ENCODE measurements at places on chromosomes 7 and 10.

GRCh38 chr7:117158941-117159697, 163.7 kb downstream of the WNT2 start:
- no peaks in the 10 kb centered on the region for H3K27me3 ChIP-seq
- H3K4me1 ChIP-seq: no peaks in the 10 kb centered on the region
- no peak overlapping the region for H3K27ac ChIP-seq
- no peak overlapping the region for H3K4me3 ChIP-seq
- no peaks in the 10 kb centered on the region for H3K36me3 ChIP-seq
- DNase-seq: no peak

DNA sequence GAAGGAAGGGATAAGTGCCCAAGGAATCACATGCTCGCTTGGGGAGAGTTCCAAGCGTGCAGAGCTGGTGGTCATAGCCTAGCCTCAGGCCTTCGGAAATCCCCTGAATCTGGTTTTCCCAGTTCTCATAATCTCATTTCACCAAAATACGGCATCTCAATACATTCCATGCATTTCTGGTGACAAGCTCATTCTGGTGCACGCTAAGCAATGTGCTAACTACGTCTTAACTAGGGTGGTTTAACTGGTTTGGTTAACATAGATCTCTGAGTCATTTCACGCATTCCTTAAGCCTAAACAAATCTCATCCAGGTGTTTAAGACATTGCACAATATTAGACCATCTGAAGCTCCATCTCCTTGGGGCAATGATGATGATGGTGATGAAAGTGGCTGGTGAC, 72.9 kb upstream of the STEAP1B start:
- DNase-seq: no peak
- H3K4me3 ChIP-seq: no peak overlapping the region
- no peak overlapping the region for H3K27ac ChIP-seq
- H3K4me1 ChIP-seq: peaks cover 29% of the 10 kb centered on the region
- H3K27me3 ChIP-seq: peaks cover 35% of the 10 kb centered on the region
- peaks cover 11% of the 10 kb centered on the region for H3K36me3 ChIP-seq

- no peak overlapping the region for H3K27ac ChIP-seq
- DNase-seq: no peak
- H3K4me3 ChIP-seq: no peak overlapping the region
Measured at GRCh38 chr7:80453699-80454340, 58.0 kb downstream of the GNAT3 start.

- H3K27ac ChIP-seq: no peak overlapping the region
- peaks cover 13% of the 10 kb centered on the region for H3K27me3 ChIP-seq
- H3K4me3 ChIP-seq: no peak overlapping the region
- H3K4me1 ChIP-seq: no peaks in the 10 kb centered on the region
Measured at GRCh38 chr10:49656845-49657493, 22.5 kb upstream of the C10orf53 start.

DNA sequence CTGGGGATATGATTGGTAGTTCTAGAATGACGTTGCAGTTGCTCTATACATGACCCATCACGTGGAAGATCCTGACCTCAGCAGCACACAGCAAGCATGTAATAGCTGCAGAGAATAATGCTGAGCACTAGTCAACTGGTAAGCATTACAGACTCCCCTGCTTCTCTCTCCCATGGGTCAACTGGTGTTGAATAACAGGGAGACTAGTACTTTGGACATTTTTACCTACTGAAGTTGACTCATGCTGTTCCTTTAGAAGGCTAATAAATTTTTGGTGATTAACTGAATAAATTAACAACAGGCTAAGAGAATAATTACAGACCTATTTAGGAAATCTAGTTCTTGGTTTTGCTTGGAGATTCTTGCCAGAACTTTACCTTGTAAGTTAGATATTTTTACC, 234.1 kb downstream of the AUTS2 start:
- no peak for DNase-seq
- H3K27ac ChIP-seq: no peak overlapping the region
- H3K4me1 ChIP-seq: peaks cover 3% of the 10 kb centered on the region
- peaks cover 7% of the 10 kb centered on the region for H3K27me3 ChIP-seq

GRCh38 chr7:120370954-120371353, 98.0 kb downstream of the KCND2 start:
- no peaks in the 10 kb centered on the region for H3K4me1 ChIP-seq
- DNase-seq: no peak
- H3K27ac ChIP-seq: no peak overlapping the region
- no peaks in the 10 kb centered on the region for H3K36me3 ChIP-seq
- H3K27me3 ChIP-seq: no peaks in the 10 kb centered on the region

- peaks cover 5% of the 10 kb centered on the region for H3K36me3 ChIP-seq
- peak overlapping the region; percentile 25 for H3K4me3 ChIP-seq
- DNase-seq: no peak
- peak overlapping the region; percentile 51 for H3K27ac ChIP-seq
Measured at GRCh38 chr10:63236113-63236935, 103.2 kb downstream of the NRBF2 start.

DNA sequence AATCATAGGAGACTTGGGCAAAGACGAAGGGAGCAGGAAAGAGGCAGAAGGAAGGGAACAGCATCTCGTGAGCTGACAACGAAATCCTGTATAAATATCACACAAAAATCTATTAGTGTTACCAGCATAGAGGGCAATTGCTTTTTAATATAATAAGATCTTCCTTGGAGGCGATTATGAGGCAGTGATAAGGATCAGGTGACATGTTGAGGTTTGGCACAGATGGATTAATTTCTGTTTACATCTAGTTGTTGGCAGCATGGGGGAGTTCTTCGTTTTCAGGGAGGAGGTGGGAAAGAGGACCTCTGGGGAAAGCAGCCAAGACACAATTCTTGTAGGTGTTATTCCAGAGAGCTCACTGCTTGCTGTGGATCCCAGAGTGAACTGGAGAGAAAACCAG, 163.8 kb downstream of the PLXNA4 start:
- H3K27ac ChIP-seq: no peak overlapping the region
- DNase-seq: no peak
- H3K4me3 ChIP-seq: no peak overlapping the region
- no peaks in the 10 kb centered on the region for H3K27me3 ChIP-seq

DNA sequence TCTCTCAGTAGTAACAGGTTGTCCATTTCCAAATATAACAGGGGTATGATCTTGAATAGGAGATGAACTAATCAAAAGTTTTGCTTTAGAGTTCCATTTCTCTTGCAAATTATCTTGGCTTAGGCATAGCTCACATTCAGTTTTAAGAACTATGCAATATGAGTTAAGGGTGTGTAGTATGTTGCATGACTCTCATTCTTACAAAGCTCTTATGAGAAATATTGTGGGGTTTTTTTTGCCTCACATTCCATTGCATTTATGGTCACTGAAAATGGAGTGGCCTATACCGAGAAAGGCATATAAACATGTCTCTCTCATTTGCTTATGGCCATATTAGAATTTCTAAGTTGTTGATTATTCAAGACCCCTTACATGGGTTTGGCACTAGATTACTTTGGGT, 48.5 kb upstream of the LAMB1 start:
- no peak overlapping the region for H3K4me3 ChIP-seq
- no peaks in the 10 kb centered on the region for H3K36me3 ChIP-seq
- H3K4me1 ChIP-seq: peaks cover 2% of the 10 kb centered on the region
- DNase-seq: no peak

DNA sequence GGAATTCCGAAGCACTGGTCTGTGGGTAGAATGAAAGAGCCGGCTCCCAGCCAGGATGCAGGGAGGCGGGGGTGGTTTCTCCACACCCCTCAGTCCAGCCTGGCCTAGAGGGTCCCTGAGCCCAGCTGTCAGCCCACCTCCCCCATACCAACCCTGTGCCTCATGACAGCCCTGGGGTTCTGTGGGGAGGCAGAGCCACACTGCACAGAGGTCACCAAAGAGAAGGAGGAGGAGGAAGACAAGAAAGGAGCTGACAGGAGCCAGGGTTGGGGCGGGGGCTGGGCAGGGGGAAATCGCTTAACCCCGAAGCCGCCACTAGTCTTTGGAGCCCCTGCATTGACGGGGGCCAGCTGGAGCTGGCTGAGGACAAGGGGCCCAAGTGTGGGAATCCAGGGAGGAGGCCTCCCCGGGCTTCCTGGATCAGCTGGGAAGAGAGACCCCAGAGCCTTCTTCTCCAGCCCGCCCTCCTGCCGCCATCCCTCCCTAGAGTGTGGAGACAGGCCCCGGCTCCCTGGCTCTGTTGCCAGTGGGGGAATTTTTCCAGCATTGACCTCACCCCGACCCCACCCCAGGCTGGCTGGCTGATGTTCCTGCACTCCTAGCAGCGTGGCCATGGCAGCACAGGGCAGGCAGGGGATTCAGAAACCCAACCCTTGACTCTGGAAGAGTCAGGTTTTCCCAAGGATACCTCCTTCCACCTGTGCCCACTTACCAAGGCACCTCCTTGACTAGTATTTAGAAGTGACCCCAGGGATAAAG, 32.5 kb downstream of the KAZALD1 start:
- H3K27ac ChIP-seq: no peak overlapping the region
- DNase-seq: no peak
- peaks cover 3% of the 10 kb centered on the region for H3K4me1 ChIP-seq
- H3K4me3 ChIP-seq: no peak overlapping the region
- no peaks in the 10 kb centered on the region for H3K36me3 ChIP-seq

DNA sequence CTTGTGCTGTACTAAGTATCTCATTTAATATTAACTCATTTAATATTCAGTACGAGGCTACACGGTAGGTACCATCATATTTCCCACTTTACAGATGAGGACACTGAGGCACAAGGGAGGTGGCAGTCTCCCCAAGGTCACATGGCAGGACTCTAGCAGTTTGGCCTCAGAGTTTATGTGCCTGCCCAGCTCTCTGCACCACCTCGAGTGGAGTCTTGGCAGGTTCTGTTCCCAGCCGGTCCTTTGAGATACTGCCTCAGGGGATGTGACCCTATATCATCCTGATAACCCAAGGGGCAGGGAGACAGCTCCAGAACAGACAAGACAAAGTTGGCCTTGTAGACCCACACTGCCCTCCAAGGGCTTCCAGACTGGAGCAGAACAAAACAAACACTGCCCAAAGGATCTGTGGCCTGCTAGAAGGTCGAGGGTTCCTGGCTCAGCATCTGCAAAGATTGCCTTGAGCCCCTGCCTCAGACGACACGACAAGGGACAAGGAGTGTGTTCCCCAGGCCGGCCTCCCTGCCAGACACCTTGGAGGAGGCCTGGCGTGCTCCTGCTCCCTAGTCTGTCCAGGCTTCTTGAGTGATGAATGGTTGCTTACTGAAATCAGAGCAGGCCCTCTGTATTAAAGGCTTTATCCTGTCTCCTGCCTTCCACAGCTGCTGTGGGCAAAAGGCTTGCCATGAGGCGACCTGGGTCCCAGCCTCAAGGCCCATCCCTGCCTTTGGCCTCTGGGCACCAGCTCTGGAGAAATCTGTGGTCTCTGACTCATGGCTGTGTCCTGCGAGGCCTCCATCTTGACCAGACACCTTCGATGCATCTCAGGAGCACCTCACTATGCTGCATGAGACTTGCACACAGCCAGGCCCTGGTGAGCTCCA, 3.9 kb upstream of the PWWP2B start:
- no peak for DNase-seq
- H3K27ac ChIP-seq: peak overlapping the region; percentile 22
- peaks cover 30% of the 10 kb centered on the region for H3K4me1 ChIP-seq

- no peak for DNase-seq
- H3K4me1 ChIP-seq: no peaks in the 10 kb centered on the region
- H3K27me3 ChIP-seq: peaks cover 8% of the 10 kb centered on the region
- no peak overlapping the region for H3K27ac ChIP-seq
Measured at GRCh38 chr7:112500619-112501018, 19.8 kb downstream of the LSMEM1 start.

DNA sequence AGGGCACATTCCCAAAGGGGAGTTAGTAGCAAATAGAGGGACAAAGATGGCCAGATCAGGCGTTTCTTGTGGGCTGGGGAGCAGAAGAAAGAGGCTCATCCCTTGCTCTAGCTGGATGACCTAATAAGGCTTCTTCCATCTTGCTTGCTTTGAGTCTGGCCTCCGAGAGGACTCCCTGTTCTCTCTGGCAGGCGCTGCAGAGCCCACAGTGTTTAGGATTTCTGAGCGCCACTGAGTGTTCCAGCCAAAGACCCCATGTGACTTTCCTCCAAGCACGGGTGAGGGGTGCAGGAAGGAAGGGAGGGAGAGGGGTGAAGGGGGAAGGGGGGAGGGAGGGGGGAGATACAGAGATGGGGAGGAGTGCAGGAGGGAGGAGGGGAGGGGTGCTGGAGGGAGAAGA, 203.8 kb upstream of the SVIL start:
- H3K36me3 ChIP-seq: no peaks in the 10 kb centered on the region
- H3K27ac ChIP-seq: no peak overlapping the region
- H3K27me3 ChIP-seq: peaks cover 7% of the 10 kb centered on the region
- H3K4me3 ChIP-seq: no peak overlapping the region
- peaks cover 8% of the 10 kb centered on the region for H3K4me1 ChIP-seq

- peaks cover 4% of the 10 kb centered on the region for H3K4me1 ChIP-seq
- DNase-seq: no peak
Measured at GRCh38 chr10:25934621-25935139, 651 bp downstream of the MYO3A start.

GRCh38 chr7:35253710-35254495, at the start of gene TBX20:
TBX20 (minus strand) TSS chr7:35254100; CDS start chr7:35253620, 480 bp downstream.
- H3K4me1 ChIP-seq: peaks cover 4% of the 10 kb centered on the region
- peaks cover 7% of the 10 kb centered on the region for H3K36me3 ChIP-seq
- H3K4me3 ChIP-seq: peak within 1 kb of the TSS; percentile 42
- H3K27ac ChIP-seq: no peak within 1 kb of the TSS

DNA sequence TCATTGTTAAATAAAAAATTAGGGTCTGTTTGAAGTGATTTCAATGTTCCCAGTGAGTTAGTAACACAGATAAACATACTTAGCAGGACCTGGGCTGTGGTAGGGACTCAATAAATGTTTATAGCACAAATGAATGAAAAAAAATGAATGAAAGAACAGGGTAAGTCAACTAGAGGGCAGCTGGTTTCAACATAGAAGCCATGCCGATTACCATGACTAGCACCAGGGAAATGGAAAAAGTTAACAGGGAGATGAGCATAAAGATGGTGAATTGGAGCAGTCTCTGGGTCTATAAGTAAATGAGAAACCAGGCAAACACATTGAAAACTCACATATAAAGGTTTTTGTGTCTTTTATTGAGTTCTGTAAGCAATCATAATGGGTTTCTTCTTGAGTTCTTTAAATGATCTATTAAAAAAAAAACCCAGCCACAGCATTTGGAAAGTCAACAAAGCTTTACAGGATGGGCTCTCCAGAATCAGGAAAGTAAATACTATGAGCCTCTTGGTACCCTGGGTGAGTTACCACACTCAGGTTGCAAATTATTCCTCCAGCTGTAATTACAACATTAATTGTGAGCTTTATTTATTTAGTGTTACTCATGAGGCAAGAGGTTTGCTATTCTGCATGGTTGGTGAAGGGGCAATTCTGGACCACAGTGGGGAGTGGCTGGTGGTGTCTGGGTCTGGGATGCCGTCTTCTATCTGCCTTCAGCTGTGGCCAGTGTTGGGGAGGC, 46.1 kb upstream of the MTPN start:
- no peaks in the 10 kb centered on the region for H3K27me3 ChIP-seq
- peaks cover 2% of the 10 kb centered on the region for H3K36me3 ChIP-seq
- no peak overlapping the region for H3K4me3 ChIP-seq
- H3K27ac ChIP-seq: no peak overlapping the region

GRCh38 chr7:36620166-36620708, 104.1 kb downstream of the AOAH start:
- H3K27me3 ChIP-seq: no peaks in the 10 kb centered on the region
- H3K27ac ChIP-seq: peak overlapping the region; percentile 66
- H3K36me3 ChIP-seq: peaks cover 51% of the 10 kb centered on the region
- peak overlapping the region; percentile 56 for H3K4me3 ChIP-seq
- H3K4me1 ChIP-seq: peaks cover 66% of the 10 kb centered on the region
